GM12878 (cell line): ENCODE measurements at places on chromosomes 2 and 18. TPM values are rescaled to one million over a fixed set of nuclear protein-coding genes. Genes with fewer than 3 reads are reported as not detected.

DNA sequence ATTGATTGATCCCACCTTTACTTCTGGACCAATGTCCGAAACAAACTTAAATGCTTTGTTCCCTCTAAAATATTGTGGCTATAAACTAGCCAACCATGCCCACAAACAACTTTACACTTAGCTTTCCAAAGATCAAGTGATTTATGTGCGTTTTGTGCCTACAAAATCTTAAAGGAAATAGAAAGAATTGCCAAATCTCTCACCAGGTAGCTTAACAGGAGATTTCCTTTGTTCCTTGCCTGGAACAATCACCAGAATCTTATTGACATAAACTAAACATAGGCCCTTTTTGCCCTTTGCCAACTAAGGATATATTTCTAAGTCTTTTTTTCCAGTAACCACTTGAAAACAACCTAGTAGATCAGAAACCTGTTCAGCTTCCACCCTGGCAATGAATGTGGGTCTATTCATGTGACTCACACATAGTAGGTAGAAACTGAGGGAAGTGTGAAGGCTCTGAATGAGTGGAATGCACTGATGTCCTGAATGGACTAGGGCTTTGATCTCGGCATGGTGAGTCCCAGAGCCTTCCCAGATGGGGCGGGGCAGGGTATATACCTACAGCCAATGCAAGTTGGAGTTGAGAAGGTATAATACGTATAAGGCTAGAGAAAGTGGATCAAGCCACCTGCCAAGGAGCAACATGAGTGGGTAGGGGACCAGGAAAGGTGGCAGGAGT, 94.6 kb upstream of the PPP1CB start:
- H3K4me3 ChIP-seq = no peak overlapping the region
- H3K36me3 ChIP-seq = no peaks in the 10 kb centered on the region
- H3K27me3 ChIP-seq = no peaks in the 10 kb centered on the region

GRCh38 chr2:117359266-117359914, 455.1 kb upstream of the DDX18 start:
- H3K36me3 ChIP-seq = no peaks in the 10 kb centered on the region
- H3K4me3 ChIP-seq = no peak overlapping the region
- no peak for DNase-seq
- H3K4me1 ChIP-seq = no peaks in the 10 kb centered on the region

GRCh38 chr18:57841568-57841967, 38.5 kb upstream of the ATP8B1 start:
- peak; percentile 79 for DNase-seq
- H3K4me1 ChIP-seq = peaks cover 26% of the 10 kb centered on the region
- H3K27ac ChIP-seq = no peak overlapping the region
- H3K36me3 ChIP-seq = no peaks in the 10 kb centered on the region
- H3K4me3 ChIP-seq = no peak overlapping the region

GRCh38 chr18:5466256-5466655, 77.5 kb downstream of the EPB41L3 start:
- no peaks in the 10 kb centered on the region for H3K36me3 ChIP-seq
- no peaks in the 10 kb centered on the region for H3K4me1 ChIP-seq
- H3K4me3 ChIP-seq = no peak overlapping the region
- H3K27ac ChIP-seq = no peak overlapping the region
- DNase-seq = no peak

GRCh38 chr2:106054880-106055655, 139.0 kb downstream of the UXS1 start:
- no peak overlapping the region for H3K27ac ChIP-seq
- DNase-seq = no peak
- no peaks in the 10 kb centered on the region for H3K36me3 ChIP-seq
- H3K4me1 ChIP-seq = no peaks in the 10 kb centered on the region
- no peak overlapping the region for H3K4me3 ChIP-seq

DNA sequence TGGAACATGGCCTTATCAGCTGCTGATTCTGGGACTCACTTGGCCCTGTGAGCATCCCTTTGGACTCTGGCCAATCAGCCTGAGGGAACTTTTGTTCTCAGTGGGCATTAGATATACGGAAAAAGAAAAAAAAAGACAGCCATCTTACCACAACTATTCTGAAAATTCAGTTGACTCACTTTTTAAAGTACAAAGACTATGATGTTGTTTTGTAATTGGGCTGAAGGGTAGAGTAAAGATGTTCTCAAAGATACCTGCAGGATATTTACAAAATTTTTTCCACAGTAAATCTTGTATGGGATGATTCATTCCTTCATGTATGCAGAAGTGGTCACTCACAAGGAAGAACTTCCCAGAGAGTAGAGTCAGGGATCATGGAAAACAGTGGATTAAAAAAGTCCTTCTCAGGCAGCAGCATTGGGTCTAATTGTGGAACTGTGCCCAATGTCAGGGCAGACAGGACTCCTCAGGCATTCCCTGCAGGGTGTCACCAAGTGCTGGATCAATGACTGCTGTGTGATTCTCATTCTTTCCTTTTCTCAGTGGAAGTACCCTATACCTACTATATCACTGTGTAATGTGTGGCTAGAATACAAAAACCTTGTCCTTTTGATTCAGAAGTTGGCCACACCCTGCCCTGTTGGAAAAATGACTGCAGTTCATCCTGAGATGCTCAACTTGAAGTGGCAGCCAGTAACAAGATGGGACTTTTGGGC, 35.4 kb downstream of the SULT1C4 start:
- no peak overlapping the region for H3K27ac ChIP-seq
- H3K4me1 ChIP-seq = no peaks in the 10 kb centered on the region
- H3K27me3 ChIP-seq = no peaks in the 10 kb centered on the region
- no peak overlapping the region for H3K4me3 ChIP-seq
- DNase-seq = no peak

- no peak overlapping the region for H3K27ac ChIP-seq
- H3K36me3 ChIP-seq = no peaks in the 10 kb centered on the region
- no peak overlapping the region for H3K4me3 ChIP-seq
- no peaks in the 10 kb centered on the region for H3K4me1 ChIP-seq
- DNase-seq = no peak
Observed at GRCh38 chr2:100984892-100985307, 17.2 kb upstream of the RPL31 start.

DNA sequence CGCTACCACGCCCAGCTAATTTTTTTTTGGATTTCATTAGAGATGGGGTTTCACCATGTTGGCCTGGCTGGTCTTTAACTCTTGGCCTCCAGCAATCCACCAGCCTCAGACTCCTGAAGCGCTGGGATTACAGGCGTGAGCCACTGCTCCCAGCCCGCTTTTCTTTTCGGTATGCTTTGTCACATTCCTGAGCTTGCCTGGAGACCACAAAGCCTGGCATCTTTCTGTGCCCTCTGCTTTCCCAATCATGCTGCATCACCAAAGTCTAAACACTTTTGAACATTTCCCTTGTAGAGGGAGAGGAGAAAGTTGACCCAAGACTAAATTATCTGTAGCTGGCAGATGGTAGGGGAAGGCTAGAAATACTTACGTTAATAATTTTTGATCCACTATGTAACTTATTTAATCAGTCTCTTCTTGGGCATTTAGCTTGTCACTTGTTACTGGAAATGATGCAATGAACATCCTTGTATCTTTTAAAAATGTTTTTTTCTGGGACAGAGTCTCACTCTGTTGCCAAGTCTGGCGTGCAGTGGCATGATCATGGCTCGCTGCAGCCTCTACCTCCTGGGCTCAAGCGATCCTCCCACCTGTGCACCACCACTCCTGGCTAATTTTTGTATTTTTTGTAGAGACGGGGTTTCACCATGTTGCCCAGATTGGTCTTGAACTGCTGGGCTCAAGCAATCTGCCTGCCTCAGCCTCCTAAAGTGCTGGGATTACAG, 2.7 kb upstream of the NPC1 start:
- H3K4me1 ChIP-seq = peaks cover 7% of the 10 kb centered on the region; the same call in 1 of the 2 replicates
- no peak for DNase-seq
- no peak overlapping the region for H3K27ac ChIP-seq
- H3K27me3 ChIP-seq = no peaks in the 10 kb centered on the region

DNA sequence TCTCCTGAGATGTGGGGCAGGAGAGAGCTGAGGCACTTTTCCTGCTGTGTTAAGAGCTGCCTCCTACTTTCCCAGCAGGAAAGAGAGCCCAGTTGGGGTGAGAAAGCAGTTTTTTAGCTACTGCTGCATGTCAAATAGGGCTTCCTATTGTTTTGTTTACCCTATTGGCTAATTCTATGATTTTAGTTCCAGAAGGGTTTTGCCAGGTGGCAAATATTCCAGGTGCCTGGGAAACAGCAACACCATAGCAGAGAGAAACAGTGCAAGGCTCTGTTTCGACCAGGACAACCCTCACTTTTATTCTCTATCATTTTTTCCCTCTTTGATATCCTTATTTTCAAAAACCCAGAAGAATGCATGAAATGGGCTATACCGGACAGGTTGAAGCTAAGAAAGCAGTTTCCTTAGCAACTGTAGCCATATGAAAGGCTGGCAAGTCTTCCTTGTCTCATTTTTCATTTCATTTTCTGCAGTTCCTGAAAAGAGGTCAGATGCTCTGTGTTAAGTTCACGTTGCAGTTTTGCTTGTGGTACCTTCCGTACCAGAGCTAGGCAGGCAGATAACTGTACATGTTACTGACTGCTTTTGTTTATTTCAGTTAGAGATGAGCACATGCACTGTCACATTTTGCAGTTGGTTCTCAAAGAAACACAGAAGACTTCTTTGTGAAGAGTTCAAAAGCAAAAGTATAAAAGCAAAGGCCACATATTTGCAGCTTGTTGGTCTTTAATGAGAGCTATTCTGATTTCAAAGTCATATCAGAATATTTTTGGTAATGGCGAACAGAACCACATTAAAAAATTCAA, 84.8 kb downstream of the AQP4 start:
- H3K4me3 ChIP-seq = no peak overlapping the region
- DNase-seq = no peak
- H3K36me3 ChIP-seq = no peaks in the 10 kb centered on the region
- H3K27ac ChIP-seq = no peak overlapping the region
- no peaks in the 10 kb centered on the region; the same call in 1 of the 2 replicates for H3K27me3 ChIP-seq
- no peaks in the 10 kb centered on the region for H3K4me1 ChIP-seq

DNA sequence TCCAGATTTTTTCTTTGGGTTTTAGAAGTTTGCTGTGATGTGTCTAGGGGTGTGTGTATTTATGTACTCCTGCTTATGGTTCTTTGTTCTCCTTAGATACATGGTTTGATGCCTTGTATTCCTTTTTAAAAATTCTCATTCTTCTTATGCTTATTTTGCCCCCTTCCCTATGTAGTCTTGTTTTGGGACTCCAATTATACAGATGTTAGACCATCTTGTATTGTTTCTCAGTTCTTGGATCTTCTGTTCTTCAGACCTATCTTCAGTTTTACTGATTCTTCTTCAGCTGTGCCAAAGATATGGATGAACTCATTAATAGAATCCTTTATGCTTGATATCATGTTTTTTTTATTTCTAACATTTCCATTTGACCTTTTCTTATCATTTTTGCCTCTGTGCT, 14.2 kb upstream of the MSL3B start:
- H3K27ac ChIP-seq = no peak overlapping the region
- H3K4me3 ChIP-seq = no peak overlapping the region
- no peaks in the 10 kb centered on the region for H3K36me3 ChIP-seq
- DNase-seq = no peak
- H3K27me3 ChIP-seq = no peaks in the 10 kb centered on the region

GRCh38 chr2:113895819-113896563, 6.1 kb downstream of the ACTR3 start:
- H3K27me3 ChIP-seq = no peaks in the 10 kb centered on the region
- DNase-seq = no peak
- H3K4me1 ChIP-seq = peaks cover 22% of the 10 kb centered on the region
- peak overlapping the region; percentile 89 for H3K4me3 ChIP-seq

GRCh38 chr2:246489-247144, 17.2 kb downstream of the SH3YL1 start:
- H3K27ac ChIP-seq = no peak overlapping the region
- no peak overlapping the region for H3K4me3 ChIP-seq
- no peaks in the 10 kb centered on the region for H3K36me3 ChIP-seq
- no peak for DNase-seq
- no peaks in the 10 kb centered on the region for H3K4me1 ChIP-seq

DNA sequence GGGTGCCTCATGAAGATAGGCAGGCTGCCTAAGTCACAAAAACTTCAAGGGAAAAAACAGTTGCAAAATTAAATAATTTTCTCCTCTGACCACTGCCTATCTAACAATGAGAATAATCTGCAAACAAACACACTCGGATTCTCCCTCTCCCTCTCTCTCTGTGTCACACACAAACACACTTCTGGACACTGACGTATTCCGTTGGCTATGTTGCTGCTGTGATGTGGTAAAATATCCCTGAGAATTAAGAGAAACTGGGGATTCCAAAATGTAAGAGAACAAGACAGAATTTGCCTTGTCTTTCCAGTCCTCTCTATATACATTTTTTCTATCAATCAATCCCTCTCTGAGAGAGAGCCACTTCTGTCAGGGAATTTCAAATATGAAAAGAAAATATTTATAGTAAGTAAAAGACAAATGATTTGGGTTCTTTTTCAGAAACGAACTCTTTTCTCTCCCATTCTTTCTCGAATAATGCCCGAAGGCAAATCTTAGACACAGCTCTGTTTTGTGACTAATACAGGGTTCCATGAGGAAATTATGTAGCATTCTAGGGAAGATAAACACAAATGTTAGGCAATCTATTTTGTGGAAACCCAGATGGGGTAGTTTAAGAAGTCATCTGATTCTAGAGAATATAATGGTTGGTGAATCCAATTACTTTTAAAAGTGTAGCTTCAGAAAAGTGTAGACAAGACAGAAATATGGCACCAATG, 310.3 kb upstream of the CYP26B1 start:
- no peak overlapping the region for H3K4me3 ChIP-seq
- no peaks in the 10 kb centered on the region for H3K27me3 ChIP-seq
- no peaks in the 10 kb centered on the region for H3K36me3 ChIP-seq
- no peak overlapping the region for H3K27ac ChIP-seq
- DNase-seq = no peak

- H3K27ac ChIP-seq = no peak overlapping the region
- DNase-seq = peak; percentile 26
- no peaks in the 10 kb centered on the region for H3K4me1 ChIP-seq
- H3K36me3 ChIP-seq = no peaks in the 10 kb centered on the region
- no peaks in the 10 kb centered on the region for H3K27me3 ChIP-seq
- no peak overlapping the region for H3K4me3 ChIP-seq
Observed at GRCh38 chr2:63654959-63655358, 66.2 kb downstream of the MDH1 start.

DNA sequence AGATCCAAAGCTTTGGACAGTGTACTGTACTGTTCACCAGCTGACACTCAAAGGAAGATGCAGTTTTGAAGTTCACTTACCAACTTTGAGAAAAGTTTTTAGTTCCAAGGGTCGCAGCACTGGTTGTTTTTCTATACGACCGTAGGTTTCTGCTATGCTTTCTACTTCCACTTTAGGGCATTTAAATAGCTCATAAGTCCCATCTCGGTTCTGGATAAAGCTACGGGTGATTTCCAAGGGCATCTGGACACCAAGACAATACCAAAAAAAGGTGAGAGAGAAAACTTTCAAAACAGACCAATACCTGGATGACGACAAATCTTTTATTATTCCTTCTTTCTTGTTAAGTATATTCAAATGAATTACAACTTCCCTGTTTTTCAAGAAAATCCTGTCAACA, 30.3 kb downstream of the C2orf42 start:
- H3K4me3 ChIP-seq = peak overlapping the region; percentile 12; the same call in 1 of the 2 replicates
- peak overlapping the region; percentile 78 for H3K27ac ChIP-seq
- peaks cover 18% of the 10 kb centered on the region for H3K4me1 ChIP-seq
- H3K27me3 ChIP-seq = no peaks in the 10 kb centered on the region

ANKRD30BL gene
- total RNA-seq = 0.05 TPM in 1 of 2 replicates, not detected in the other

MOGAT1 gene
- total RNA-seq = not detected in 2 replicates

DSG2 gene
- 30.5 and 30.9 TPM in 2 replicates for total RNA-seq

IL36G gene
- total RNA-seq = not detected in 2 replicates

MAT2A gene
- 255 and 286 TPM in 2 replicates for total RNA-seq

ZSWIM2 gene
- total RNA-seq = not detected in 2 replicates

LIMS4 gene
- total RNA-seq = 0.40 and 0.49 TPM in 2 replicates

FBXO15 gene
- total RNA-seq = 0.29 and 0.90 TPM in 2 replicates

TMEM37 gene
- total RNA-seq = 0.16 and 0.44 TPM in 2 replicates

SP140 gene
- total RNA-seq = 106 and 113 TPM in 2 replicates

MC5R gene
- not detected in 2 replicates for total RNA-seq
